ENCODE measurements at places on chromosomes 7 and 10.
A peak's percentile ranks its signal among the peaks of the same experiment; 100 is the strongest.

DNA sequence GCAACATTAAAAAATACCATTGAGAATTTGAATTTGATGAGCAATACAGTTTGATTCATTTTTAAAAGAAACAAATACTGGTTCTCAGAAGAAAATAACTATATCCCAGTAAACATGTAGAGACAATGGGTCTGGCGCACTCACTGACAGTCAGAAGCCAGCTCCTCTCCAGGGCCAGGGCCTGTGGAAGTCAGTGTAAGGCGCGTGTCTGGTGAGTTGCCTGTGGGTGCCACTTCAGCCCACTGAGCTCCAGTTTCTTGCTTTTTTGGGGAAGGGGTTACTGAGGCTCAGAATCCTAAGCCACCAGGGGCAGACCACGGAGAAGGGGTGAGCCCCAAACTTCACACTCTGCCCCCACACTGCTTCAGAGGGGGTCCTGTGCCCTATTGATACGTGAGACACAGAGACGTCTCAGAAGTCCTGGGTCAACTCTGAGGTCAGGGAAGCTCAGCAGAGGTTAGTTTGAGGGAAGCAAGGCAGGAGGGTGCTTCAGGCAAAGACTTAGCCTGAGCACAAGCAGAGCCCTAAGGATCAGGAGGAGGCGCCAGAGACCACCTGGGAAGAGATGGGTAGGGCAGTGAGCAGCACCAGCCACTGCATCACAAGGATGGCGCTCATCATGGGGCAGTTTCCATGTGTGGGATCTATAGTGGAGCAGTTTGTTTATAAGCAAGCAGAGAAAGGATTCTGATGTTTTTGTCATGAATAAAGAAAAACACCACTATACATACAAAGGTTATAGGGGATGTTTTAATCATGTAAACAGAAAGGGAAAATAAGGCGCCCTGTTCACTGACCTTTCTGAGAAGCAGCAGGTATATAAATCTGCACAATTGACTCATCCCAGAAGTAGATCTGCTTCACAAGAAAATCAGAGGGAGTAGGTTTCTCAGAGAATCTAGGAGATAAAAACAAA lies 95.7 kb downstream of the PKD1L1 start:
- DNase-seq: peak; percentile 30

GRCh38 chr7:115851291-115851690 lies 179.3 kb downstream of the TFEC start:
- peak; percentile 41 for DNase-seq

- peak; percentile 57 for DNase-seq
These were observed 189.9 kb upstream of the ADO start for GRCh38 chr10:62614389-62615157.

DNA sequence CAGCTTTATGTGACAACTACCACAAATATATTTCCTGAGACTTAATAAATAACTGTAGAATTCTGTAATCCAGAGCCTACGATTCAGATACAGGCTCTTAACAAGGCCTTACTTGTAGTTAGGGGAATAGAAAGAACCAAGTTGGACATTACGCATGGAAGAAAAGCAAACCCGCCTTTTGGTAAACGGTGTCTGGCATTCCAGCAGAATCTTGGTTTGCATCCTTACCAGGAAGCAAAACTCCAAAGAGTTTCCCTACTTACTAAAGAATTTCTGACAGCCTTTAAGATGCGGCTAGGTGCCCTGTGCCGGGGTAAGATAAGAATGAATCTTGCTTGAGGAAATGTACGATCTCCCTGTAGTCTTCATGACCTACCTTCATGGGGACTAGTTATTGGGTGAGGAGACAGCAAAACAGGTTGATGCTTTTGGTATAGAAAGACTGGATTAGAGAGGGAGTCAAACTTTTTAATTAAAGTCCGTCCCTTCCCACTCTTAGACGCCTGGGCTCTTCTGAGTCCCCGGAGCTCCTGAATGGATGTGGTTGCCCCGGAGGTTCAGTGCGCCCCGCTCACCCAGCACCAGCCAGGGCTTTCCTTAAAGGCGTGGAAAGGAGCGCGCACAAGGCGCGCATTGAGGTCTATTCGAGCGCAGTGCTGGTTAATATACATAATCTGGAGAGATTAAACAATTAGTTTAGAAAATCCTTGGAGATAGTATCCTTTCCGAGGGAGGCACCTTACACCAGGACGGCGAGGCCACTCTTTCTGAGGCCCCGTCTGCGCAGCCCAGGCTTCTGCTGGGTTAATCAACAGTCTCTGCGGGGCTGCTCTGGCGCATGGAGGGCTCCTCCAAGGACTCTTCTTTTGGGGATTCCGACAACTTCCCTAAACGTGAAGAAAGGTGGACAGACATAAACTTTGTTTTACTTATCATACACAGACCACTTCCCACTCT lies 11.5 kb downstream of the PTF1A start:
- DNase-seq: no peak

DNA sequence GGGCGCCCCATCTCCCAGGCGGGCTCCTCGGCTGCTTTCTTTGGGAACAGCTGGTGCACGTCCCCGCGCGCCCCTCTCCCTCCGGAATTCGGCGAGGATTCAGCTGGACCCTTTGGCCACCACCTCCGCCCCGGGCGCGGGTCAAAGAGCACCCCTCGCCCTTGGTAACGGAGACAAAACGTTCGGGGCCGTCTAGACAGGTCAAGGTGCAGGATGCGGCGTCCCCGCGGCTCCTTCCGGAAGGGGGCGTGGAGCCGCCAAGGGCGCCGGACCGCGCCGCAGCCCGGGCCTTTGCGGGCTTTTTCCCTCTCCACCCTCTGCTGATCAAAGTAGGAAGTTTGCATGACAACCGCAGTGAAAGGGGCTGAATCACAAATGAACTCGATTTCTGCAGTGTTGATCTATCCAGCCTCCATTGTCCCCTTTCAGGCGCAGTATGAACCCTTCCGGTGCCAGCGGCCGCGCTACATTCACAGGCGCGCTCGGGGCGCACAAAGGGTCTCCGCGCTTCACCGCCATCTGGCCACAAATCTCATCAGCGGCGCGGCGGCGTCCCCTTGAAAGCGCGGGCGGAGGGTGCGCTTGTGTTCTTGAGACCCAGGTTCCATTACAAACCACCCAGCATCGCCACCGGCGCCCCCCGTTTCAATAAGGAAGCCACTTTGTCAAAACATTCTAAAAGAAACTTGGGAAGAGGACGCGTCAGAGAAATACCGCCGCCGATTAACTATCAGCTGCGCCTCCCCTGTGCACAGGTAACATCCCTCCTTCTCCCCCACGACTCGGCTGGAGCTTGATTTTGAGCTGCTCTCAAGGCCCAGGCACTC lies 36.4 kb downstream of the CNPY1 start:
- DNase-seq: no peak

GRCh38 chr10:131011936-131012640 lies 299.4 kb downstream of the TCERG1L start:
- DNase-seq: no peak

DNA sequence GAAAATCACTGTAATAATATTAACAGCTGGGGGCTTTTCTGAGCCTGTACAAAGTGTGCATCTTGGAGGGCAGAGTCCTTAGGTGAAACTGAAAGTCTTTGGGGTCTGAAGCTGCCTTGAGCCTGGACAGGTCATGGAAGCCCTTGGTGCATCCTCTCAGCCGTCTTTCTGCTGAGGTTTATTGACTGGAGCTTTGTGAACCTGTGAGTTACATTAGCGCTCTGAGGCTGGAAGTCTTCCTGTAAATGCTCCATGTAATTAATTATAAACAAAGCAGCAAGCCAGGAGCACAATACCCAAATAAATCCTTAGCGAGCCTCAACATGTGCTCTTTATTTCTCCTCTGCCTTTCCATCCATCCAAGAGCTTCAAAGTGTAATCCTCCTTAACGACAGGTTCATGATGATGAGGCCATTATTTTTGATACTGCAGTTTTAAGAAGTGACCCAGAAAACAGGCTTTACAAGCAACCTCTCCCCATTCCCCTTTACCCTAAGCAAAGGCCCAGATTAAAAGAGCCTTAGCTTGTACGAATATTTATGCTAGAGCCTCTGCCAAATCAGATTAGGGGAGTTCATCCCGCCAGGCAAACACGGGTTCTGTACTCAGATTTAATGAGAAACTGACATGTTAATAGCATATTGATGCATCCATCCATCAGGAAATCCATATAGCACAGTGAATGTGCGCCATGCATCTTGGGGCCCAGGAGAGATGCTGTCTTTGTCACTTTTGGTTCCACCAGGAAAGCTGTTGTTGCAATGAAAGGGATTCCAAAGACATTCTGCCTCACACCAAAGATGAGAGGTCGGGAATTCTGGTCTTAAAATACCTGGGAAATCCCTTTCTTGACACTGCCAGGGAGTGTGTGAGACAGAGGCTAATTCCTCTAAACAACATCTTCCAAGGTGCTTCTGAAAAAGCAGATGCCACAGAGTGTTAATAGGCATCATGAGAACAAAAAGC lies 118.1 kb downstream of the ANLN start:
- DNase-seq: no peak

DNA sequence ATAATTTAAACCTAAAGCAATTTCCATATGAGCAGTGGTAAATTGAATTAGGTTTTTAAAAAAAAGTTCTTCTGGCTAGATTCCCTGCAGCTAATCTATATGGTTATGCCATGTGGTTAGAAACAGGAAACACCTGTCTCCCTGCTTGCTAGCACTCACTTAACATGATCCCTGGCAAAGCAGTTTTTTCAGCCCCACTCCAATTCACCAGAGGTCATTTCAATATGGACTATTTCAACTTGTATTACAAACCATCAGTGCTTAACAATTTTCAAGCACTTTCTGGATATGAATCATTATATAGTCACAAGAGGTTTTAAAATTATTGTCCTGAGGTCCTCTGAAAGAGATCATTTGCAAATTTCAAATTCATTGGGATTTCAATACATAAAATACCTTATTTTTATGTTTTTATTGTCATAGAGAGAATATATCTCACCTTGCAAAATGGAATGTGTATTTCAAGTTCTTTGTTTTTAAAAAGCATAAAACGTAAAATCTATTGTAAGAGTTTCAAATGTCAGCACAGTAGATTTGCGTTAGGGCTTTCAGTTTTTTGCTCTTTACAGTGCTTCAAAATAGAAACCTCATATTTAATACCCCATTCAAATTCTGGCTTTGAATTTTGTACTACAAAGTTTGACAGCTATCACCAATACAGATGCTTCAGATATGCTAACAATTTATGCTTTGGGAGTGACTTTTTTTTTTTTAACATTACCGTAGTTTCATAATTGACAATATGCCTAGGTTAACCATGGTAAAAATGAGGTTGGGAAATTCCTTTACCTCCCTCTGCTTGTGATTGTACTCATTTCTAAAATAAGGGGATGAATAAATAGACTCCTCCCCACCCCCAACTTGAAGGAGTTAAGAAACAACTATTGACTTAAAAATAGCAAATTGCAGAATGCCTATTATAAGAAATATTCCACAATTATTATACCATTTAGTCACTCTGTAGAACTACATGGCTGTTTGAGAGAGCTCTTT lies 117.5 kb upstream of the HGF start:
- no peak for DNase-seq

DNA sequence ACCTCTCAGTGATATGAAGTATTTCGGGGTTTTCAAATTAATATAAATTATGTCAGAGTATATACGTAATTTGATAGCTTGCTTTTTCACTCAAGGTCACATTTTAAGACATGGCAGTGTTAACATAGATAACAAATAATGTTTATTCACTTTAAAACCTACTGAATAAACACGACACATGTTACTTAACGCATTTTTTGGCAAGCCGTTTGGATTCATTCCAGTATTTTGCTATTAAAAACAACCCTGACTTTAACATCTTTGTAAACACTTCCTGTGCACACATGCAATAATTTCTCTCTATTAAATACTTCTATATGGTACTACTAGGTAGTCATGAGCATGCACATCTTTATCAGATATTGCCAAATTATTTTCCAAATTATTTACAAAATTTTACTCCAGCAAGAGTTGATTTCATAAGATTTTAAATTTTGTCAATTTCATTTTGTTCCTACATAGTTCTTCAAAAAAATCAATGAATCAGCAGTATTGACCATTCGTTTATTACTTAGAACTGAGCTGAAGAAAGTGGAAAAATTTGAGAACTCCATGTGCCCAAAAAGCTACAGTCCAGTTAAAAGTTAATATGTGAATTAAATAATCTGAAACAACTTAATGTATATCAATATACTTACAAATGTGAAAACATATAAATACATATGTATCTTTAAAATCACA lies 26.8 kb upstream of the THSD7A start:
- no peak for DNase-seq

DNA sequence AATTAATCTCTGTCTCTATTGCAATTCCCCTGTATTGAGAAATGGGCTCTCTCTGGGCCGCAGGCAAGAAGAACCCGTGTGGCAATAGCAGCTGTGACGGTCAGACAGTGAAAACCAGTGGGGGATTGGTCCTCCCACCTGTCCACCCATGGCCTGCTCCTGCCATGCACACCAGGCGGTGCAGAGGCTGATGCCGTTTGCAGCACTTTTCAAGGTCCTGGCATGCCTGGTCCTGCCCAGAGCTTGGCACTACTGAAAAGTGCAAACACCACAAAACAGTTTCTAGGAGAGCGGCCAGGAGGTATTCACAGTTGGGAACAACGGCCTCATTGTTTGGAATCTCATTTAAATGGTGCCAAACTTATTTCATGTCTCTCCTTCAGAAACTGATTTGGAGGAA lies 41.5 kb downstream of the PSPH start:
- DNase-seq: no peak

- no peak for DNase-seq
These were observed 240.4 kb downstream of the ARL4A start for GRCh38 chr7:12927635-12928434.

DNA sequence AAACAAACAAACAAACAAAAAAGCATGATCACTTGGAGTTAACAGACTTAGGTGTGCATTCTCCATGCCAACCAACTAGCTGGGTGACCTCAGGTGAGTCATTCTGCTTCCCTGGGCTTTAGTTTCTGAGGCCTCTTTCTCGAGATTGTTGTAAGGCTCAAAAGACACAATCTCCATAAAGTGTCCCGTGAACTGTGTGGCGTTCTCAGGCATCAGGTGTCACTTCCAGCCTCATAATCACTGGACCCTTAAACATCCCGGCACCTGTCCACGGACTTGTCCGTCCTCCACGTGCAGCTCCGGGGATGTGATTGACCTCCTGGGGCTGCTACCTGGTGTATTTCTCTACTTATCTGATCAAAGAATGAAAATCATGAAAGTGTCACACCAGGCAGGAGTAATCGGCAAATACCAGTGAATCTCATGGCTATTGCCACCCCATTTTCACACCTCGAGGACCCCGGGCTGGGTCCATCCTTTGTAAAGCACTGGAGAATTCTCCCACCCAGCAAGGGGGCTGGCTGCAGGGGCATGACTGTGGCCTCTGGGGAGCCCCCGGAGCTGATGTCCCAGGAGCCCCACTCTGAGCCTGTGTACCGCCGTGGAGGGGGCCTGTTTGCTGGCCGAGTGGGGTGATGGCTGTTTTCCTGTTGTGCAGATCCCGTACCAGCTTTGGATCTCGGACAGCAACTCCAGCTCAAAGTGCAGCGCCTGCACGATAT lies 189.8 kb upstream of the SH2B2 start:
- DNase-seq: no peak

- DNase-seq: peak; percentile 73
These were observed 721 bp downstream of the CCNJ start for GRCh38 chr10:96043893-96044715.

DNA sequence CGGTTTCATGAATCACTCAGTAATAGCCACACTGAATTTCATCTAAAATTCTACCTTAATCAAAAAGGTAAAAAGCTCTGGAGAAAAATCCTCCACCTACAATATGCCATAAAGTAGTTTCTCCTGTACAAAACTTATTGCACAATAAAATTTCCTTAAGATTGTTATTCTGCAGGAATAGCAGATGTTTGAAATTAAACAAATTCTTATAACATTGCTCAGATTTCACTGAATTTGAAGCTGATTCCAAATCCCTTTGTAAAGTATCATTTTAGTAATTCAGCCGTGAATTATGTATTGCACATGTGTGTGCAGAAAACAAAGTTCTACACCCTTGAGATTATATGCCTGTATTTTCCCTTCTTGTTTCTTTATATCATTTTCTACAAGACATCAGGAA lies 123.8 kb downstream of the AMPH start:
- DNase-seq: peak; percentile 53

Measured in GM03348 (cell line).